HCT116 (cell line): ENCODE measurements at places on chromosomes 6 and 20.
A peak's percentile ranks its signal among the peaks of the same experiment; 100 is the strongest.

GRCh38 chr6:159979136-159979874 lies 10.4 kb downstream of the IGF2R start:
- no peaks in the 10 kb centered on the region for H3K36me3 ChIP-seq
- H3K27ac ChIP-seq, result no peak overlapping the region
- H3K4me3 ChIP-seq, result no peak overlapping the region
- DNase-seq, result no peak
- no peaks in the 10 kb centered on the region for H3K4me1 ChIP-seq

DNA sequence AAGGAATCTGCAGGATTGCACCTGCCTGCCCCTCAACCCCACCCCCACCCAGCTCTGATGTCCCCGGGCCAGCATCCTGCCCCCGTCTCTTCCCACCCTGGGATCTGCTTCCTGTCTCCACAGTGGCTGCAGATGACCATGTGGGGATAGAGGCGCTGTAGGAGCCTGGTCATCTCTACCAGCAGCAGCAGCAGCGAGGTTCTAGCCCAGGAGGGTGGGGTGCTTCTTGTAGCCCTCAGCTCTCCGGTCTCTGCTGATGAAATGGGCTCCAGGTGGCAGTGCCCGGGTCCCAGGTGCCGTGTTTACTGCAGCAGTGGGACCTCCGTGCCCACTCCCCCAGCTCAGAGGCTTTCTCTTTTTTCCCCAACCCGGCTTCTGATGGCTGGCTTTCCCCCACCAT lies 25.2 kb downstream of the CAPN11 start:
- no peak for DNase-seq
- H3K27ac ChIP-seq, result no peak overlapping the region
- peaks cover 8% of the 10 kb centered on the region; the same call in 1 of the 2 replicates for H3K4me1 ChIP-seq

GRCh38 chr6:110566346-110567125 lies 90.1 kb upstream of the SLC22A16 start:
- no peak overlapping the region for H3K27ac ChIP-seq
- H3K27me3 ChIP-seq, result no peaks in the 10 kb centered on the region
- H3K36me3 ChIP-seq, result no peaks in the 10 kb centered on the region
- DNase-seq, result no peak
- peaks cover 7% of the 10 kb centered on the region for H3K4me1 ChIP-seq

DNA sequence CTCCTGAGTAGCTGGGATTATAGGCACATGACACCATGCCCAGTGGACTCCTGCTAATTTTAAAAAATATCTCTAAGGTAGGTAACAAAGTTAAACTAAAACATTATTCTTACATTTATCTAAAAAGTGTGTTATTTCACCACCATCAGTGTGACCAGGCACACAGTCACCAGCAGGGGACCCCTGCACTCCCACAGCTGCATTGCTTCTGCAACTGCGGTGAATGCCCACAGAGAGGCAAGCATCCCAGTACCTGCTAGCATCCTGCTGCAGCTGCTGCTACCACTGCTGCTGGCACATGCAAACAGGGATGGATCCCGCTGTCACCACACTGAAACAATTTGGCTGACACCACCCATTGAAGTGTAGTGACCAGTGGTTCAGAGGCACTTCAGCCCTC lies 21.9 kb upstream of the EPB41L2 start:
- no peak overlapping the region for H3K4me3 ChIP-seq
- H3K36me3 ChIP-seq, result no peaks in the 10 kb centered on the region
- H3K4me1 ChIP-seq, result no peaks in the 10 kb centered on the region
- H3K27ac ChIP-seq, result no peak overlapping the region
- H3K27me3 ChIP-seq, result no peaks in the 10 kb centered on the region

DNA sequence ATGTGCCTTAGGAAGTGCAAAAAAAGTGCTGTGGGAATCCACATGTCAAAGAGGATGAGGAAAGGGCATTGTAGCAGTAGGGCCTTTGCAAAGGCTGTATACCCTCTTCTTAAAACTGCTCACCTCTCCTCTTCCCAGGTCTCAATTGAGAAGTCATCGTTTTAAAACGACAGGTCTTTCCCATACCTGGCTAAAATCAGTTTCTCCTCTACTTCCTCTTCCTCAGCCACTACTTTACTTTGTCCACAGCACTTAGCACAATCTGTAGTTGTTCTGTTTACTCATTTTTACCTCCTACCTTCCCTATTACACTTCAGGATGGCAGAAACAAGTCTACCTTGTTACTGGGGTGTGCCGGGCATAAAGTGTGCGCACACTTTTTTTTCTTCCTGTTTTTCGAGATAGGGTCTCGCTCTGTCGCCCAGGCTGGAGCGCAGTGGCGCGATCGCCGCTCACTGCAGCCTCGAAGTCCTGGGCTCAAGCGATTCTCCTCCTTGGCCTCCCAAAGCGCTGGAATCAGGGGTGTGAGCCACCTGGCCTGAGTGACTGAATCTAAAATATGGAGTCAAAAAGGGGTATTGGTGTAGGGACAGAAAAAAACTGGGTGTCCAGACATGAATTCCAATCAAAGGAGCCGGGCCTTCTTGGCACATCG lies 9.8 kb upstream of the ELOVL5 start:
- peaks cover 16% of the 10 kb centered on the region for H3K4me1 ChIP-seq
- H3K36me3 ChIP-seq, result no peaks in the 10 kb centered on the region
- H3K27ac ChIP-seq, result peak overlapping the region; percentile 88
- no peaks in the 10 kb centered on the region for H3K27me3 ChIP-seq
- peak overlapping the region; percentile 63 for H3K4me3 ChIP-seq

- H3K27me3 ChIP-seq, result no peaks in the 10 kb centered on the region
- no peak for DNase-seq
- no peak overlapping the region for H3K4me3 ChIP-seq
- H3K27ac ChIP-seq, result no peak overlapping the region
- no peaks in the 10 kb centered on the region for H3K4me1 ChIP-seq
- H3K36me3 ChIP-seq, result no peaks in the 10 kb centered on the region
Measured at GRCh38 chr6:101445527-101445926, 52.0 kb downstream of the GRIK2 start.

DNA sequence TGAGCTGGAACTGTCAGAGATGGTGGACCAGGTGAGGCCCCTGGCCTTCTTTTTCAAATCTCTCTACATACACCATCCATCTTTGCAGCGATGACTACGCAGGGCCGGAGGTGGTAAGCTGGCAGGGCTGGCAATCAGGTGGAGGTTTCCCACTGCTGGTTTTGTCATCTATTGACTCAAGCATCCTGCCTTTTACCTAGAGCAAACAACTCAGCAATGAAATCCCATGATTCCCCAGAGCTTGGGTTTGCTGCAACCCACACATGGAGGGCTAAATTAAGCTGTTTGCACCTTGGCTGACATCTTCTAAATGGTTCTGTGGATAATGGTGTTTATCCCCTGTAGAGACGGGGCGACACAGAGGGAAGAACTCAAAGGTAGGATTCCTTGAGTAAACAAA lies 170.2 kb downstream of the SCP2D1 start:
- no peaks in the 10 kb centered on the region for H3K27me3 ChIP-seq
- H3K27ac ChIP-seq, result no peak overlapping the region
- H3K4me1 ChIP-seq, result no peaks in the 10 kb centered on the region
- DNase-seq, result no peak

DNA sequence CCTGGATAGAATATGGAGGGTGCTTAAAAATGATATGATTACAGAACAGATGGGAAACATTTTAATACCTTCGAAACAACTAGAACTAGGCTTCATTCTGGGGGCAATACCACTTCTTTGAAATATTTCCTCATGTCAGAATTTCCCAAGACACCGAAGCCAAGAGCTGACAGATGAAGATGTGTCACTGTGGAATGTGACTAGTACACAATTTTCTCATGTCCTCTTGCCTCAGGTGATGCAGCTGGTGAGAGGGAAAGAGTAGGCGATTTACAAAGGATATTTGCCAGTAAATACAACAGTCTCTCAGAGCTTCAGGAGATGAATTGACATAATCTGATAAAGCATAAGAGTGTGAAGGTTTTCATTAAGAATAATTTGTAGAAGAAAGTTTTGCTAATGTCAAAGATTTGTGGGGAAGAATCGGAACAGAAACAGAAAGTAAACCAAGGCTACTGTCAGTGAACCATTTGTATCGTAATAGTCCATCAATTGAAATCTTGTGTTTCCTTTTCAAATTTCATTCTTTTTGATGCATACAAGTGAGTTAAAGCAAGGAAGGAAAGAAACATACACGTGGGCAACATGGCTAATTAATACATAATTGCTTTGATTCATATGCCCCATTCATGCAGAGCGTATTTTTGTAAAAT lies 164.7 kb upstream of the CCN2 start:
- H3K27me3 ChIP-seq, result no peaks in the 10 kb centered on the region
- H3K4me1 ChIP-seq, result no peaks in the 10 kb centered on the region
- H3K36me3 ChIP-seq, result no peaks in the 10 kb centered on the region
- no peak overlapping the region for H3K4me3 ChIP-seq
- no peak overlapping the region for H3K27ac ChIP-seq
- DNase-seq, result no peak

DNA sequence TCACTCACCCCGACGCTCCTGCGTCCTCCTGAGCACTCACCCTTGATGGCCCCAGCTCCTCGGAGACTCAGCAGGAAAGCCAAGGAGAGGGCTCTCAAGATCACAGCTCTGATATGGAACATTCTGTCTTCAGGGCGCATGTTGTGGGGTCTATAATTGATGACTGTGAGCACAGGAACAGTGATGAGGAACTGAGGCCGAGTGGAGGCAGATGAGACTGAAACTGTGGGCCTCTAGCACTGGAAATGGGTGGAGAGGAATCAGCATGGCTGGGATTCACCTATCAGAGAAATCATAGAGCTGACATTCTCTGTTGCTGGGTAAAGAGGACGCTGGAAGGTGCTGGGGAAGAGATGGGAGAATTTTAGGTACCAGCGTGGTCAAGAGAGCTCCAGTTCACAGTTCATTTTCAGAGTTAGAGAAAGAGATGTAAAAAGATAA lies at the start of gene HLA-DPA1:
TSS of gene HLA-DPA1 (minus strand) at position 219 of the 441 bp plus-strand sequence.
- no peaks in the 10 kb centered on the region for H3K27me3 ChIP-seq
- H3K4me1 ChIP-seq, result peaks cover 6% of the 10 kb centered on the region; the same call in 1 of the 2 replicates
- no peaks in the 10 kb centered on the region for H3K36me3 ChIP-seq

DNA sequence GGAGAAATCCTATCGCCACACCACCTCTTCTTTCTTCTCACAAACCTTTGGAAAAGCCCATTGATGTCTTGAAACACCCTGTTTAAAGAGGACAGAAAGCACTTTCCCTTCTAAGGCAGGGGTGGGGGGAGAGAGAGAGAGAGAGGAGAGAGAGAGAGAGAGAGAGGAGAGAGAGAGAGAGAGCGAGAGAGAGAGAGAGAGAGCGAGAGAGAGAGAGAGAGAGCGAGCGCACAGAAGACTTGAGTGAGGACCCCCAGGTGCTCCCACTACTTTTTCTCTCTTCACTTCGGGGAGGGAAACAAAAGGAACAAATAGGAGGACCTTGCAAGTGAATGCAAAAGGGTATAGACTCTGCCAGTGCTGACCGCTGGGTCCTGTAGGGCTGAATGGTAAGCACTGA lies 52.4 kb downstream of the TIAM2 start:
- H3K36me3 ChIP-seq, result no peaks in the 10 kb centered on the region
- no peaks in the 10 kb centered on the region for H3K4me1 ChIP-seq
- no peak overlapping the region for H3K27ac ChIP-seq
- H3K4me3 ChIP-seq, result no peak overlapping the region
- H3K27me3 ChIP-seq, result no peaks in the 10 kb centered on the region

DNA sequence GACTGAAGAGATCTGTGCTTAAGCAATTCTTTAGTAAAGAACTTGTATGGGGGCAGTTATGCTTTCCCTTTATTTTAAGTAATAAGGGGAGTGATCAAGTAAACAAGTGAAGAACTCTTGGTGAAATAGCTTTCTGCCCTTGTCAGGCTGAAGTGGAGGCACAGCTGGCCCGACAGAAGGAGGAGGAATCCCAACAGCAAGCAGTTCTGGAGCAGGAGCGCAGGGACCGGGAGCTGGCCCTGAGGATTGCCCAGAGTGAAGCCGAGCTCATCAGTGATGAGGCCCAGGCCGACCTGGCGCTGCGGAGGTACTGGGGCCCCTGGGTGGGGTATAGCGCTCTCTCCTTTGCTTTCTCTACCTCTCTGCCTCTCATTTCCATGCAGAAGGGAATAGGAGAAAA lies 143.3 kb downstream of the MYO6 start:
- H3K27ac ChIP-seq, result no peak overlapping the region
- no peak overlapping the region for H3K4me3 ChIP-seq
- H3K36me3 ChIP-seq, result no peaks in the 10 kb centered on the region; the same call in 1 of the 2 replicates
- no peaks in the 10 kb centered on the region for H3K27me3 ChIP-seq
- DNase-seq, result no peak
- H3K4me1 ChIP-seq, result no peaks in the 10 kb centered on the region

- H3K27ac ChIP-seq, result no peak overlapping the region
- no peaks in the 10 kb centered on the region for H3K4me1 ChIP-seq
- no peak for DNase-seq
- H3K4me3 ChIP-seq, result no peak overlapping the region
Measured at GRCh38 chr6:51339728-51340127, 521.1 kb downstream of the TFAP2B start.

DNA sequence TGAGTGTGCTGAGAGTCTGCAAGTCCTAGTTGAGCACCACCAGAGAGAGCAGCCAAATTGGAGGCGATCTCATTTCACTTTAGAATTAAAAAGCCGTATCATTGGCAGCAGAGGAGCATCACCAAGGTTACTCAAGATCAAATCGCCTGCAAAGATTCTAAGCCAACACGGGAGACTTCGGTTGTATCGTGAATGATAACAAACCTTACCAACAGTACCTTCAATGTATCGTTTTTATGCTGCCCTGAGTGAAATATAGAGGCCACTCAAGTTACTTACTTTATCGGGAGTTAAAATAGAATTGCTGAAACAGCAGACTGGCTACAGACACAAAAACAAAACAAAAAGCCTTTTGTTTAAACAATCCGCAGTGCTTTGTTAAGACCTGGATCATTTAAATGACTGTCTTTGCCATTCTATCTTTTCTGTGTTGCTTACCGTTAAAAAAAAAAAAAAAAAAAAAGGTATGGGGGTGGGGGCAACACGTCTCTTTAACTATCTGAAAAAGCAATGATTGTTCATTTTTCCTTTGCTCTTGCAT lies 14.2 kb downstream of the NHSL1 start:
- no peak overlapping the region for H3K27ac ChIP-seq
- DNase-seq, result no peak
- H3K36me3 ChIP-seq, result no peaks in the 10 kb centered on the region
- H3K4me1 ChIP-seq, result no peaks in the 10 kb centered on the region
- H3K27me3 ChIP-seq, result no peaks in the 10 kb centered on the region

DNA sequence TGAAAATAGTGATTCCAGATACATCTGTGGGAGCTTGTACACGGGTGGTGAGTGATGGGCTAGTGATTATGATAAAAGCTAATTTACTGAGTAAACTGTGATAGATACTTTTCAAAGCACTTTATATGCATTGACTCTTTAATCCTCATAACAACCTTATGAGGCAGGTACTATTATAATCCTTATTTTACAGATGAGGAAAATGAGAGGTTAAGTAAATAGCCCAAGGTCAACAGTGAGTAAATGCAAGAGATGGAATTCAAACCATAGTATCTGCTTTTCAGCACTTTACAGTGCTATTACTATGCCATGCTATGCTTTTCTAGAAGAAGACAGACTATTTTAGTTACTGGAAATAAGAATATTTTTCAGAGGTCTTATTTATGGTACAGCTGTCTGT lies 320.9 kb upstream of the CITED2 start:
- no peaks in the 10 kb centered on the region for H3K27me3 ChIP-seq
- no peak for DNase-seq
- H3K4me3 ChIP-seq, result no peak overlapping the region
- H3K4me1 ChIP-seq, result no peaks in the 10 kb centered on the region
- no peaks in the 10 kb centered on the region for H3K36me3 ChIP-seq

- H3K4me3 ChIP-seq, result no peak overlapping the region
- no peak for DNase-seq
- no peaks in the 10 kb centered on the region for H3K27me3 ChIP-seq
- H3K27ac ChIP-seq, result no peak overlapping the region
Measured at GRCh38 chr6:148348335-148348734, 5.7 kb downstream of the SASH1 start.

GRCh38 chr20:58864346-58864745 lies 11.8 kb downstream of the GNAS start:
- no peak overlapping the region for H3K4me3 ChIP-seq
- H3K27ac ChIP-seq, result no peak overlapping the region
- H3K4me1 ChIP-seq, result no peaks in the 10 kb centered on the region
